ENCODE measurements at places on chromosomes 11 and 22. TPM values are rescaled to one million over a fixed set of nuclear protein-coding genes. Genes with fewer than 3 reads are reported as not detected.

DNA sequence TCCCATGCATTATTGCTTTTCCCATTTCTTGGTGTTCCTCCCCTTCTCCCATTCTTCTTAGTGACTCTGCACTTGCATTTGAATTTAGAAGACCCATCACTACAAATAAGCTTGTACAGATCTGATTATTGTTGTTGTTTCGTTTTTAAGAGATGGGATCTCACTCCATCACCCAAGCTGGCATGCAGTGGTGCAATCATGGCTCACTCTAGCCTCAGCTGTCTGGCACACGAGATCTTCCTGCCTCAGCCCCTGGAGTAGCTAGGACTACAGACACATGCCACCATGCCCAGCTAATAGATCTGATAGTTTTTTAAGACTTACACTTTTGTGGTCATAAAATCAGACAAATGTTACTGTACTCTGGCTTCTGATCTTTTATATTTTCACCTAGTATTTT lies 252.1 kb downstream of the DDX10 start:
- H3K36me3 ChIP-seq = peaks cover 6% of the 10 kb centered on the region
- no peak overlapping the region for H3K27ac ChIP-seq
- DNase-seq = no peak

DNA sequence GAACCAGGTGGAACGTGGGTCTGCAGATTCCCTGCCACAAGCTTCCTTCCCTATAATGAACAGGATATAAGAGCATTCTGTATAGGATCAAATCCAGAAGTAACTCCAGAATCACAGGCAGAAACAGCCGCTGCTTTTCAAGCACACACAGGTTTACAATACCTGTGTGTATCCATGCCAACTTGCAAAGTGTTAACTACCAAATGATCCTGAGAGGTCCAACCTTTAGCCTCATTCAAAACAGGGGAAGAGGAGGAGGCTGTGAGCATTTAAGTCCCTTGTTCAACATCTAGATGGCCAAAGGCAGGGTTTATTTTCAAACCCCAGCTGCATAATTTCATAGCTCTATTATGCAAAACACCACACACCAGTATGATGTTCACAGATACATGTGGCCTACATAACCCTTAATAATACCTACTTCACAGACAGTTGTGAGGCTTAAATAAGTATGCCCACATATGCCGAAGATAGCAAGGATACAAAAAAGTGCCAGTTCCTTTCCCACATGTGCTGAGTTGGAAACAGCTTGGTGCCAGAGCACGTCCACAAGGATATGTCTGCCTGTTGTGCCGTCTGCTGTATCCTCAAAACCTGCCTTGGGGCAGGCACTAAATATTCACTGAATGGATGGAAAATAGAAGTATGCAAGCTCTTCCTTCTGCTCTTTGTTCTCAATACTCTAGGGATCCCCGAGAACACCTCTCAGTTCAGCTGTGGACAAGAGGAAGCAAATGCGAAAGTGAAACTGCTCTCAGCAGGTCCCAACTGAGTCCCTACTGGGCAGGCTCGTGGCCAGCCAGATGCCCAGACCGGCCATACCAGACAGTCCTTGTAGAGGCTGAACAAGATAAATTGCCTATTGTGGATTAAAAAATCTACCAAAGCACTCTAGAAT lies 66.8 kb downstream of the LARGE1 start:
- no peak for DNase-seq
- H3K4me3 ChIP-seq = peak overlapping the region; percentile 11
- no peaks in the 10 kb centered on the region for H3K36me3 ChIP-seq

DNA sequence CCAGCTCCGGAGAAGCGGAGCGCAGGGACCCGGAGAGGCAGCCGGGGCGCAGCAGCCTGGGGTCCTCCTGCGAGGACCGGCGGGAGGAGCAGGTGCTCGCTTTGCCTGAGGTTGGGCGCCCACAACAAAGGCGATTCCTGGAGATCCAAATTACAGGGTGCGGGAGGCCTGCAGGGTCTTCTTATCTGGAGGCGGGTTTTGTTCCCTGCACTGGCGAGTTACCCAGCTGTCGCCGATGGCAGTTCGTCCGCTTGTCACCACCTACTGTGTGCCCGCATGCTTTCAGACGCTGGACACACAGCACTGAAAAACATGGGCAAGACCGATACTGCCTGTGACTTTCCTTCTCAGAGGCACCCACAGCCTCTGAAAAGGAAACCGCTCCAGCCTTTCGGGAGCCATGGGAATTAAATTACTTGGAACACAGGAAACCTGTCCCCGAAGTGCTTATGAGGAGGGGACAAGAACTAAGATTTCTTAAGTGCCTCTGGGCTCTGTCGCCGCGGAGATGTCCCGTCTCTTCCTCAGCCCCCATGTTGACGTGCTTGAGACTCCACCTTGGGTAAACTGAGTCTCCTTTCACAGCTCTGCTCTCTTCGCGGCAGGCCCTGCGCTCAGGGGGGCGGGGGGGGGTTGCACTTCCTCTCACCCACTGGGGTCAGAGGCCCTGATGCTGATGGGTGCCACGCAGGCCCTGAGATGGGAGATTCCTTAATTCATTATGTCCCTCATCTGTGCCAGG lies 1.3 kb upstream of the ZFTA start:
- H3K4me1 ChIP-seq = peaks cover 39% of the 10 kb centered on the region
- peak overlapping the region; percentile 92 for H3K4me3 ChIP-seq
- DNase-seq = peak; percentile 7
- H3K36me3 ChIP-seq = no peaks in the 10 kb centered on the region
- no peak overlapping the region for H3K27ac ChIP-seq

DNA sequence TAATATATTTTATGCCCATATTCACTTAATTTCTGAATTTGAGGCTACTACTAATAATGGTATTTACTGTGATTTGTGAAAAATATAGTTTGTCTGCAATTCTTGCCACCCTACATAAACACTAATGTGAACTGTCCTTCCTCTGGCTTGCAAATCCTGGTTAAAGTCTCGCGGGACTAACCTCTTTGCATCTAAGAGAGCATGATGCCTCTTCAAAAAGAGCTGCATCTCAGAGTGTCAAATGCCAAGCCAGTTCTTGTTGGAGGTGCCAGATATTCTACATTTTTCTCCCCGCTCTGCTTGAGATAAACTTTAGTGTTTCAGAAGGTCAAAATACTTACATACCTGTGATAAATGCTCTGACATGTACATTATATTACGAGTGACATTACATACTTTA lies 2.1 kb downstream of the ARHGAP42 start:
- DNase-seq = no peak
- no peaks in the 10 kb centered on the region for H3K36me3 ChIP-seq
- peaks cover 46% of the 10 kb centered on the region for H3K4me1 ChIP-seq
- peak overlapping the region; percentile 98 for H3K4me3 ChIP-seq
- no peak overlapping the region for H3K27ac ChIP-seq
- no peaks in the 10 kb centered on the region for H3K27me3 ChIP-seq

DNA sequence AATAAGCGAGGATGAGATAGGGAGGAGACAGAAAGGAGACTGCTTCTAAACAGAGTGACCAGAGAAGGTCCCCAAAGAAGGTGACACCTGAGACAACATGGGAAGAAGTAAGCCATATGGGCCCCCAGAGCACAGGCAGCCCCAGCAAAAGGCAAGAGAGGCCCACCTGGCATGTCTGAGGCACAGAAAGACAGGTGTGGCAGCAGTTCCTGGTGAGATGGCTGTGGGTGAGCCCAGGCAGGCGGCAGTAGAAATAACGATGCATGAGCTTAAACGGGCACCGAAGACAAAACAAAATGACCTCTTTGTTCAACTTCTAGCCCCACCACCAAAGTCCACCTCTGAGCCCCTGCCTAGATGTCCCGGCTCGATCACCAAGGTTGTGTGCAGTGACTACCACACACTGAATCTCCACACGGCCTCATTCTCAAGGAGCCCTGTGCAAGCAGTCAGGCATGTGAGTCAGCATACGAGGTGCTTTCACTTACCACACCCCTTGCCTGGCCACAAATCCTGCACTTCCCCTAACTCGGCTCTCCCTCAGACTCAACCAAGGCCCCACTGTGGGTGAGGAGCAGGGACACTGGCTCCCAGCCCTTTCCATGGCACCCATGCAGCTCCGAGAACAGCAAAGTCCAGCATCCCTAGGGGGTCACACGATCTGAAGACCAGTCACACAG lies 77.6 kb downstream of the PACSIN2 start:
- H3K36me3 ChIP-seq = no peaks in the 10 kb centered on the region
- peaks cover 83% of the 10 kb centered on the region for H3K4me1 ChIP-seq
- no peak for DNase-seq
- H3K27me3 ChIP-seq = no peaks in the 10 kb centered on the region
- no peak overlapping the region for H3K4me3 ChIP-seq
- H3K27ac ChIP-seq = peak overlapping the region; percentile 94

DNA sequence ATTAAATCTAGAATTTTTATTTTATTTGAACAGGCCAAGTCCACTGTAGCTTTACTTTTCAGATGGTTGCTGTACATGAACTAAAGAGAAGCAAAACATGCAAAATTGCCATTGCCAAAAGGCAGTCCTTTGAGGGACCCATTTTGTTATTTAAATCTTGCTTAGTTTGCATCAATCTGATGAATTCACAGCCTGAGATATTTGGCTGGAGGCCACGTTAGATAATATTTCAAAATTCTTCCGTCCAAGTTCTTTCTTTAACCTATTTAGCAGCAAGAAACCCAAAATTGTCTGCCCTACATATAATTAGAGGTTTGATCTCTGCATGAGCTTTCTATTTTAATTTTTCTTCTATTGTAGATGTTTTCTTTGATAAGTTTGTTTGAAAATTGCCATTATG lies 1706.9 kb upstream of the RAG2 start:
- no peaks in the 10 kb centered on the region for H3K36me3 ChIP-seq
- H3K27me3 ChIP-seq = no peaks in the 10 kb centered on the region
- H3K4me3 ChIP-seq = no peak overlapping the region
- no peaks in the 10 kb centered on the region for H3K4me1 ChIP-seq
- no peak overlapping the region for H3K27ac ChIP-seq

DNA sequence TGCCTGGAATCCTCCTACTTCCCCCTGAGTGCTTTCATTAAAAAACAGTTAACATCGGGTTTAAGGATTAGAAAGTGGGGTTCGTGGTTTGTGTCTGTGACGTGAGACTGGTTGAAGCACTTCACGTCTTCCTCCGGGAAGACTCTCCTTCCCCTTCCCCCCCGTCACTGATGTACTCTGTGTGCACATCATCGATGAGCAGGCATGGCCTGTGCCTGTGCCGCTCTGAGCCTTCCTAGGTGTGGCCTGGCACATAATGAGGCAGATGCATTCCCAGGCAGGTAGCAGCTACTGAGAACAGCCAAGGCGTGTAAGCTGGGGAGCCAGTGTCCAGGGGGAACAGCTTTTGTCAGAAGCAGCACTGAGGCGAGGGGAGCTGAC lies 93.8 kb downstream of the BCR start:
- H3K36me3 ChIP-seq = peaks cover 6% of the 10 kb centered on the region
- no peak overlapping the region for H3K4me3 ChIP-seq
- DNase-seq = no peak
- no peaks in the 10 kb centered on the region for H3K27me3 ChIP-seq
- H3K4me1 ChIP-seq = peaks cover 7% of the 10 kb centered on the region

DNA sequence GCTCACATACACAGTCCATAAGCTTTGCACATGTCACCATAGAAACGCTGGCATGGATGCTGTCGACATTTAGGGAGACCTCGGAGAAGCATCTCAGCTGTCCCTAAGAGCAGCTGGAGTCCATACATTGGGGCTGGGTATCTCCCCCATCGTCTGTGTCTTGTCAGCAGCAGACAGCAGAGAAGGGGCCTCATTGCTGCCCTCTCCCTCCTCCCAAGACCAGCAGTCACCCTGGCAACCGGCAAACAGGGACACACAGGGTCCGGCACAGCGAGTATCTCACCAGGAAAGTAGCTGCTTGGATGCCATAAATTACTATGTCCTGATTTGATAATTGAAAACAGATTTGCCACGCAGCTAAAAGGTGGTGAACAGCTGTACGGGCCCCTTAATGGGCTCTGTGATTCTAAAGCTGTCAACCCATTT lies 84.4 kb downstream of the CD44 start:
- no peak overlapping the region for H3K4me3 ChIP-seq
- peak; percentile 14 for DNase-seq
- H3K36me3 ChIP-seq = no peaks in the 10 kb centered on the region
- H3K4me1 ChIP-seq = peaks cover 22% of the 10 kb centered on the region

GRCh38 chr11:1852877-1853276 lies at the start of gene LSP1:
Gene LSP1 (plus strand): TSS chr11:1853084. CDS start chr11:1853145, 61 bp downstream.
- no peak for DNase-seq
- no peaks in the 10 kb centered on the region for H3K36me3 ChIP-seq
- no peaks in the 10 kb centered on the region for H3K27me3 ChIP-seq
- H3K4me3 ChIP-seq = no peak within 1 kb of the TSS
- H3K27ac ChIP-seq = peak within 1 kb of the TSS; percentile 71

GRCh38 chr22:39524753-39525657 lies 4.6 kb downstream of the ATF4 start:
- peak overlapping the region; percentile 88 for H3K4me3 ChIP-seq
- H3K27me3 ChIP-seq = peaks cover 49% of the 10 kb centered on the region
- peaks cover 45% of the 10 kb centered on the region for H3K36me3 ChIP-seq

DNA sequence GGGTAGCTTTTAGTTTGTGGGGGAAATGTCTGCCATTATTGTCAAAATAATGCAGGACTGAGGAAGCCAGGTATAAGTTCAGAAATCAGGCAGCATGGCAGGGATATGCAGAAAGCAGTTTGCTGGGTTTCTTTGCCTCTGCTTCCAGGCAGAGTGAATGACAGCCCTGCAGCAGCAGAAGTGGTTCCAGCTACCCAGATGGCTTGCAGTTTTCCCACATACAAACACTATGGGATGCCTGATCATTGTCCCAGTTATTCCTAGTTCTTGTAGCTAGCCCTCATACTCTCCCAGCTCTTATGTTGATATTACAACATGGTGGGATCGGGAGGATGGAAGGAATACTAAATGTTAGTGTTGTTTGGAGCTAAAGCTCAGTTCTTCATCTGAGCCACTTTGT lies 2.8 kb upstream of the DIXDC1 start:
- H3K4me1 ChIP-seq = peaks cover 45% of the 10 kb centered on the region
- no peak for DNase-seq
- H3K4me3 ChIP-seq = peak overlapping the region; percentile 33
- H3K36me3 ChIP-seq = no peaks in the 10 kb centered on the region
- H3K27ac ChIP-seq = no peak overlapping the region

DNA sequence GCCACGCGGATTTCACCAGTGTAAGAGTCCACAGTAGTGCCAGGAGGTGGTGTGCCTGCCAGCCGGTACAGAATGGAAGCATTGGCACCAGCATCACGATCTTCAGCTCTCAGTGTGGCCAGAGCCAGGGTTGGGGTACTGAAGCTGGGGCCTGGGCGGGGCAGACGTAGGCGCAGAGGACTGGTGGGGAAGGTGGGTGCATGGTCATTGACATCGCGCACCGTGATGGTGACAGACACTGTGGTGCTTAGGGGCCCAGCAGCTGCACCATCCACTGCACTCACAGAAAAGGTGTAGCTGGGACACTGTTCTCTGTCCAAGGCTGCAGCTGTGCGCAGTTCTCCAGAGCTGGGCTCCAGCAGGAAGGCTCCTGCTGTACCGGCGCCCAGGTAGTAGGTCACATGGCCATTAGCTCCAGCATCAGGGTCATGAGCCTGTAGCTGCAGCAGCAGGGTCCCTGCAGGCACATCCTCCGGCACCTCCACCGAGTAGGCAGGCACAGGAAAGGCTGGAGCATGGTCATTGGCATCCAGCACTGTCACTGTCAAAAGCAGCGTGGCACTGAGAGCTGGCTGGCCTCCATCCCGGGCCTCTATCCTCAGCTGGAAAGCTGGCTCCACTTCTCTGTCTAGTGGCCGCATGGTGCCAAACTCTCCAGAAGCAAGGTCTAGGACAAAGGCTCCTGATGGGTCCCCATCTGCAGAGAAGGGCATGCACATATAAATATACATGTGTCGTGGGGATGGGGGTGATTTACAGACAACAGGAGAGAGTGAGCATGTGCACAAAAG lies 7.9 kb upstream of the TPP1 start:
- no peaks in the 10 kb centered on the region for H3K4me1 ChIP-seq
- DNase-seq = no peak
- no peak overlapping the region for H3K27ac ChIP-seq
- H3K27me3 ChIP-seq = peaks cover 14% of the 10 kb centered on the region

Gene OR4D5
- not detected for total RNA-seq

Gene ACP2
- 41.0 TPM for total RNA-seq

Gene CHRDL2
- total RNA-seq = 0.55 TPM

Gene SRRD
- 30.8 TPM for total RNA-seq

All from neural crest cell (in vitro differentiated cells).